ENCODE measurements at places on chromosomes 1 and 21.

DNA sequence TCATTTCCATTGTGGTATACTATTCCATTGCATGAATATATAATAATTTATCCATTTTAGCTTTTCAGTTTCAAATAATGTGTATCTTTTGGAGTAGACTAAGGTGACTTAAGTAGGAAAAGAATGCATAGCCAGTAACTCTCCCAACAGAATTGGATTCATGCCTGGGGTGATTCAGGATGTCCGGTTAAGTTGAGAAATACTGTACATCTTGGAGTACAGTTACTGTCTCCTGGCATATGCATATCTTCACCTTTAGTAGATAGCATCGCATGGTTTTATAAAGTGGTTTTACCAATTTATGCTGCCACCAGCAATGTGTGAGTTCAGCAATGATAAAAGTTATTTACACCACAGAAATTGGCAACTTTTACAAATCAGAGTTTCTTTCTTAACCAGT, 18.6 kb upstream of the SLC6A9 start:
- DNase-seq: no peak

DNA sequence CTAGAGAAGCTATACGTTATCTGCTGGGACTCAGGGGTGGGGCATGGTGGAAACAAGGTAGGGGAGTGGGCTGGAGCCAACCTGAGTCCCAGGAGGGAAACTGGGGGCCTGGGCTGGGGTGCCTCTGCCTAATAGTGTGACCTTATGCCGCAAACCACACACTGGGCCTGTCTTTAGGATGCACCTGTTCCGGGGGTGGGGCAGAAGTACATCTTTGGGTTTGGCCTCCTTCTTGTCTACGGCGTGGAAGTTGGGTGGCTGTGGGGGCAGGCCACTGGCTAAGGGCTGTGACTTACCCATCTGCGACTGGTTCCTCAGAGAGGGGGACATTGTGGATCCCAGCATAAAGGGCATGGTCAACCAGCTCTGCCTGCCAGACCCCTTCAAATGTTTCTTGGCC, 44.2 kb downstream of the FAAH start:
- DNase-seq: no peak

- no peak for DNase-seq
Observed at GRCh38 chr1:203364094-203364801, 13.3 kb upstream of the FMOD start.

GRCh38 chr1:86616871-86617270, 70.0 kb downstream of the CLCA4 start:
- no peak for DNase-seq

GRCh38 chr1:53143527-53143926, 1.1 kb upstream of the SLC1A7 start:
- no peak for DNase-seq

DNA sequence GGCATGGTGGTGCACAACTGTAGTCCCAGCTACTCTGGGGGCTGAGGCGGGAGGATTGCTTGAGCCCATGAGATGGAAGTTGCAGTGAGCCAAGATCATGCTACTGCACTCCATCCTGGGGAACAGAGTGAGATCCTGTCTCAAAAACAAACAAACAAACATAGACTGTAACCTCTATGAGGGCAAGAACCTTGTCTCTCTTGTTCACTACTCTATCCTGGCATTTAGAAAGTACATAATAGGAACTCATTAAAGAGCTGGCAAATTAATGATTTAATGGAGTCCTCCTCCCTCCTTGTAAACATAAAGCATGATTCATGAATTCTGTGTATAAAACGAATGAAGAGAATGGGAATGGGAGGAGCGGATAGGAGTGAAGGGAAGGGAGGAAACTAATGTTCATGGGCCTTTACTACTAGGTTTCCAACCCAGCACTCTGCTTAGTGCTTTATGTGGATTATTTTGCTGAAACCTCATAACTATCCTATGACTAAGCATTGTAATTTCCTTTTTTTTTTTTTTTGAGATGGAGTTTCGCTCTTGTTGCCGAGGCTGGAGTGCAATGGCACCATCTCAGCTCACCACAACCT, 8.6 kb downstream of the LMOD1 start:
- no peak for DNase-seq

- DNase-seq: no peak
Observed at GRCh38 chr1:210743038-210743437, 390.9 kb downstream of the KCNH1 start.

- DNase-seq: peak; percentile 70
Observed at GRCh38 chr1:31669786-31670592, 25.3 kb upstream of the PEF1 start.

DNA sequence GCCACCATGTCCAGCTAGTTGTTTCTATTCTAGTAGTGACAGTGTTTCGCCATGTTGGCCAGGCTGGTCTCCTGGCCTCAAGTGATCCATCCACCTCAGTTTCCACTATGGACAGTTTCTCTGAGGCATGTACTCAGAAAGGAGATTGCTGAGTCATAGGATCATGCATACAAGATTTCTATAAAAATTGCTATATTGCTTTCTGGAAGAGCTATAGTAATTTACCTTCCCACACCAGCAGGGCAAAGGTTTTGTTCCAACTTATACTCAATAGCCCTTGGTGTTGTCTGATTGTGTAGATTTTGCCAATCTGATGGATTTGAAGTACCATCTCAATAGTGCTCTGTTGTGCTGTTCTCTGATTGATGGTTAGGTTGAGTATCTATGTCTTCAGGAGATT, 15.6 kb upstream of the ATP1A1 start:
- DNase-seq: no peak

DNA sequence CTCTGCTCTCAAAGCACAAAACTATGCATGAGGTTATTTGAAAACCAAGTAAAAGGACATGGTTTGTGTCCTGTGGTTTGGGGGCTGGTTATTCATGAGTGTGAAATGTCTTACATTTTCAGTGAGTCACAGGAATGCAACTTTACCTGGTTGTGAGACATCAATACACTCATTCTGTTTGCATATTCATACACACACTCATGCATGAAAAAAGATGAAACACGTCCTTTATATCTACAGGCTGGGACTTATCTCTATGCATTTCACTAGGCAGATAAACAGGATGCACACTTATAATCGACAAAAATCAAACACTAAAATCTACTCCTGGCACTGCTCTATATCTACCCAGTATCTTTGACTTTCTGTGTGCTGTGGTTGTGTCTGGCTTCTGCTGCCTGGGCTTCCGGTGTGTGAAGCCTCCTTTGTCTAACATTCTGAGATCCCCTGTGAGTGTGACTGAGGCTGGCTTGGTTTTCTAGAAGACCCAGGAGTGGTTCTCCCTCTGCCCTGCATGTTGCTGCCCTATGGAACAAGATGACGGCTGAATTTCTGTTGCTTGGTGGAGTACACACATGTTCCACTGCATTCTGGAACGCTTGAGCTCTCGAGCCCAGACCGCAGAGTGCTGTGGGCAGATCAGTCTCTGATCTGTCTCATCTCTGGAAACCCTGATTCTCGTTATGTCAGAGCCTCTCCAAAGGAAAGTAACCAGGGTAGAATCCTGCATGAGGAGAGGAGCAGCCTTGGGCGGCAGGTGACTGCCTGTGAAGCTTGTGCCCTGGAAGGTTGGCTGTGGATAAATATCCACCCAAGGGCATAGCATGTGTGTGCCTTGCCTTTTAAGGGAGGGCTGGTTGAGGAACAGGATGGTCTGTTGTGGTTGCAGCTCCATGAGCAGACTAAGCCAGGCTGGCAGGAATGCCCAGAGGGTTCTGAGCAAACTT, 19.7 kb upstream of the FASLG start:
- DNase-seq: no peak

GRCh38 chr1:42680921-42681683, 1.1 kb upstream of the YBX1 start:
- DNase-seq: no peak

DNA sequence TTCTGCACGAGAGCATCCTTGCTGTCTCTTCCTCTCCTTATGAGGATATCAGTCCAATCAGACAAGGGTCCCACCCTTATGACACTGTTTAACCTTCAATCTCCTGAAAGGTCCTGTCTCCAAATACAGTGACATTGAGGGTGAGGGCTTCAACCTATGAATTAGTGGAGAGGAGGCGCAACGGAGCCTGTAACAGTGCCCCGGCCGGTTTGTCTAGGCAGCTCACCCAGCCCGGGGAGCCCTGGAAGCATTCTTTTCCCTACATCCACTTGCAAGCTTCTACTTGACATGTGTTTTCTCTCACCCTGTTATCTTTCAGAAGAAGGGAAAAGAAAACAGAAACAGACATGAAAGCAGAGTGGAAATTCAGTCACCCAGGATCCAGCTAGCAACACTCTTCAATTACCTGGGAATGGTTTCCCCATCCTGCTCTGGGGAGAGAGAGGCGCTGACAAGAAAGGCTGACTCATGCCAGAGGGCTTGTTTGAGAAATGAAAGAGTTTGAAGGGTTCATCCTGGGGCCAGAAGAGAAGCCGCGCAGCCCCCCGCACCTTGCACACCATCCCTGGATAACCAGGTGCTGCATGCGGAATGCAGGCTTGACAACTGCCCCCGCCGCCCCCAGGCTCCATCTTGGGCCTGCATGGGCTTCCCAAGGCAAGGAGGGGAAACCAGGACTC, 394.9 kb downstream of the NPHP4 start:
- DNase-seq: no peak

DNA sequence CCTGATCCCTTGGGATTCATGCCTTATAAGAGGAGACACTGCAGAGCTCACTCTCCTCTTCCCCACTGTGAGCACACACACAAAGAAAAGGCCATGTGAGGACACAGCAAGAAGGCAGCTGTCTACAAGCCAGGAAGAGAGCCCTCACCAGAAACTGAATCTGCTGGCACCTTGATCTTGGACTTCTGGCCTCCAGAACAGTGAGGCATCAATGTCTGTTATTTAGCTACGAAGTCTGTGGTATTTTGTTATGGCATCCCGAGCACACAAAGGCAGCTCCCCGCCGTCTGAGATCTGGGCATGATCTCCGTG, 47.1 kb upstream of the RPL11 start:
- DNase-seq: no peak

GRCh38 chr1:186499571-186499970, 38.7 kb upstream of the PDC start:
- DNase-seq: no peak

DNA sequence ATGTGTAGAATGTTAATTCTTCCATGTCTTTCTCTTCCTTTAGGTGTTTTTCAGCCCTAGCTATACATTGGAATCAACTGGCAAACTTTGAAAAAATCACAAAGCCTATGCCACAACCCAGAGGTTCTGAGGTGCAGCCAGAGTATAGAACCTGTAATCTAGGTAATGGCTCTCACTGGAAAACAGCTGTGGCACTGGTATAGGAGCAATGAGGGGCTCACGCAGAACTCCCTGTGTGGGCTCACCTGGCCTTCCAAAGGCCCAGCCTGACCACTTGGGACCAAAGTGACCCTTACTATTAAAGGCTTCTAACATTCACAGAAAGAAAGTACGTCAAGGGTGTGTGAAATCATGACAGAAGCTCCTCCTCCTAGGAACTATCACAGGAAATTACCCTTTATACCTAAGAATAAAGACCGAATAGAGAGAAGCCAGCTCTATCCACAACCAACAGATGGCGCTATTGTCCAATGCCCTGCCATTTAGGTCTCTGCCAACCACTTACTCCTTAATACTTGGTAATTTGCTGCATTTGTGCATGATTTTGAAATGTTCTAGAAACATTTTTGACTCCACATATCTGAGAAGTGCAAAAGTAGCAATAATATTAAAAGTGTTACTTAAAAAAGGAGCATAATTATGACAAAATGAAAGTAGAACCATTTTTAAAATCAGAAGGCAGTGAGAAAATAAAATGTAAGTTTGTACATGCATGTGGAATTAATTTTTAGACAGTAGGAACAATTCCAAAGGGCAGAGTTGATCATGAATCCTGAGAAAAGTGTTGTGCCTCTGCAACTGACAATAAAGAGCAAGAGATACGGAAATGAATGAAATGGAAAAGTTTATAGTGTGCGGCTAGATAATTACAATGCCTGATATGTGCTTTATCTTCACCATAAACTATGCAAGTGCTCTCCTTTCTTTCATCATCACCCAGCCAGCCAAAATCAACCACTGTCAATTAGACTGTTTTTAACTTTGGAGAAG, 93.1 kb upstream of the HAO2 start:
- DNase-seq: peak; percentile 31

- DNase-seq: no peak
Observed at GRCh38 chr1:47224676-47225399, 7.2 kb downstream of the TAL1 start.

- DNase-seq: no peak
Observed at GRCh38 chr1:153404086-153404635, 12.2 kb upstream of the S100A7A start.

GRCh38 chr1:27778056-27778455, 5.0 kb downstream of the STX12 start:
- DNase-seq: no peak

GRCh38 chr1:163528710-163529348, 207.1 kb downstream of the NUF2 start:
- DNase-seq: peak; percentile 0

DNA sequence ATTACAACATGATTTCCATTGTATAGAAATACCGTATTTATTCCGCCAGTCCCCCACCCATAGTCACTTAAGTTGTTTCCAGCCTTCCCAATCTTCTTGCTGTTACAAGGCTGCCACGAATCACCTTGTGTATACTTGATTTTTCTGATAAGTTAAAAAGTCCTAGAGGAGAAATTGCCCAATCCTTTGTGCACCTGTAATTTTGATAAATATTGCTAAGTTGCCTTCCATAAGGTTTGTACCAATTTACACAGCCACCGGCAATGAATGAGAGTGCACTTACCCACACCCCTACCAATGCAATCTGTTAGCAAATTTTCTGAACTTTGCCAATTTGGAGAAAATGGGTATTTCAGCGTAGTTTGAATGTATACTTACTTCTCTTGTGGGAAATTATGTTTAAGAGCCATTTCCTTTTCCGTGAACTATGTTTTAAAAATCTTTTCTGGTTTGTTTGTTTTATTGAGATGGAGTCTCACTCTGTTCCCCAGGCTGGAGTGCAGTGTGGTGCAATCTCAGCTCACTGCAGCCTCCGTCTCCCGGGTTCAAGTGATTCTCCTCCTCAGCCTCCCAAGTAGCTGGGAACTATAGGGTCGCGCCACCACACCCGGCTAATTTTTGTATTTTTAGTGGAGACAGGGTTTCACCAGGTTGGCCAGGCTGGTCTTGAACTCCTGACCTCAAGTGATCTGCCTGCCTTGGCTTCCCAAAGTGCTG, 87.4 kb downstream of the DHRS3 start:
- DNase-seq: no peak

DNA sequence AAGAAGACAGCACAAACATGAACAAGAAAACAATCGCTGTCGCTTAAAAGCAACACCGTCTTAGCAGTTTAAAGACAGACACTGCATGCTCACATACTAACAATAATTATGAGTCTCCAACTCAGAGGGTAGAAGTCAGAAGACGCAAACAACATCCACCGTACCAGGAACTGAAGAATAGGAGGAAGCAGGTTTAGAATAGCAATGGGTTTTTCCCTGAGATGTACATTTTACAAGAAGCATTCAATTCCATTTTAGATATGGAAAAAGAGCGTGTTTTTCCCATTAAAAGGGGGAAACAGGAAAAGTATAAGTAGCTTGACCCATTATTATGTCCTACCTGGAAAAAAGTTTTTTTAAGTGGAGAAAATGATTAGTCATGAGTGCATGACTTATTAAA, 34.5 kb upstream of the KCNE1 start:
- no peak for DNase-seq
